Kidney (tissue), 22 donors: ENCODE measurements at places on chromosomes 7 and 10. TPM values are rescaled to one million over a fixed set of nuclear protein-coding genes. Genes with fewer than 3 reads are reported as not detected.

ELFN1 gene
- polyA plus RNA-seq = 3.5 TPM

CFAP46 gene
- 3.8 TPM for polyA plus RNA-seq

SEC31B gene
- polyA plus RNA-seq = 5.6 TPM

SHH gene
- 2.0 TPM for polyA plus RNA-seq

CALML5 gene
- polyA plus RNA-seq = not detected

TUBAL3 gene
- 10.8 TPM for polyA plus RNA-seq

IQCE gene
- 6.1 TPM for polyA plus RNA-seq

RUFY2 gene
- polyA plus RNA-seq = 7.4 TPM

CDC14C gene
- polyA plus RNA-seq = not detected

C7orf25 gene
- polyA plus RNA-seq = 2.4 TPM

ZPBP gene
- not detected for polyA plus RNA-seq

CPA2 gene
- not detected for polyA plus RNA-seq

PHKG1 gene
- polyA plus RNA-seq = not detected

VIPR2 gene
- polyA plus RNA-seq = 1.3 TPM

OR6V1 gene
- polyA plus RNA-seq = not detected

VGF gene
- 2.2 TPM for polyA plus RNA-seq

TAS2R5 gene
- not detected for polyA plus RNA-seq

MOGAT3 gene
- polyA plus RNA-seq = 0.37 TPM

BLNK gene
- 28.5 TPM for polyA plus RNA-seq
